GOT3 (cell line): ENCODE measurements at places on chromosomes 6 and 20.

- no peak for DNase-seq
These were observed 6.3 kb upstream of the DHX16 start for GRCh38 chr6:30678964-30679726.

DNA sequence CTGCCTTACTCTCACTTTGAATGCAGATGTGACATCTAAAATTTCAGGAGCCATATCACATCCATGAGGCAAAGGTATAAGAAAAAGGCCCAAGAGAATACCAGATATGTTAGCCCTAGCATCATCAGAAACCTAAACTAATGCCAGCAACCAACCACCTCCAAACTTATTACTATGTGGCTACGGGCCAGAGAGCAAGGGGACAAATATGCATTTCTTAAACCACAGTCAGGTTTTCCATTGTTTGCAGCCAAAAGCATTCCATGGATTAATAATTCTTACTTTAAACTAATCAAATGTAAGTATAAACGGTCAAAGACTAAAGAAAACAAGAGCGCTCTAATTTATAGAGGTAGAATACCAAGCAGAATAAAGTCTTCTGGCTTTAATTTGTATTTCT, 84.7 kb downstream of the TASP1 start:
- no peak for DNase-seq

DNA sequence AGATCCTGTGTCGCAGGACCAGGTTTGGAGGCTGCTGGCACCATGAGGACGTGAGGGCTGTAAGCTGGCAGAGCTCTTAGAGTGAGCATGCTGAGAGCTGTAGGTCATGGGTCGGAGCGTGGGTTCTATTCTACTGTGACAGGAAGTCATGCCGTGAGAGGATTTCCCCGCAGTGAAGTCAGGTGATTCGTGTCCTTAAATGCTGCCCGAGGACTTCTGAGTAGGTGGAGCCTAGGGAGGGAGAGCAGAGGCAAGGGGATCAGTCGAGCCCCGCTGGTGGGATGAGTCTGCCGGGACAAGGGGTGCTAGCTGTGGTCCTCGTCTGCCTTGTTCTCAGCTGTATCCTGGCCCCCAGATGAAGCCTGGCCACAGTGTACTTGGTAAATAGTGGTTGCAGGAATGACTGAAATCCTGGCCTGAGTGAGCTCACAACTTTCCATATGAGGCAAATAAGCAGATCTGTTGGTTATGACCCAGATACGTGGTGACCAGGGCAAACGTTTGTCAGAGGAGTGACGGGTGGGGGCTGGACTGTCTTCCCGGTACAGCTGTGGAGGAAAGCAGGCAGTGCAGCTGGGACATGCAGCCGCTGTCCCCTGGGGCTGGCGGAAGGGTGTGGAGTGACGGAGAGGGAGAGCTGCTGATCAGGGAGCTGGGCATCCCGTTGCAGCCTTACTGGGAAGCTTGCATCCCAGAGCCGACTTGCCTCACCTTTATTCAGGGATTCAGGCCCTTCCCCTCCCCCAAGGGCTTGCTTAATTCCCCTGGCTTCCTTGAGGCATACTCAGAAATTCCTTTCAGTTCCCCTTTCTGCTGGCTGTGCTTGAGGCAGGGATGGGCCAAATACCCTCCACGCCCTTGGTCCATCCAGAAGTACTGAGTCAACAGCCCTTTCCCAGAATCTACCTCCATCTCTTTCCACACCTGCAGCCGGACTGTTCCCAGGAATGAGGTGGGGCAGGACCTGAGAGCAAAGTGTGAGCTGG, 250.9 kb upstream of the RREB1 start:
- no peak for DNase-seq

GRCh38 chr6:11208854-11209253, 23.6 kb downstream of the NEDD9 start:
- DNase-seq, result no peak

DNA sequence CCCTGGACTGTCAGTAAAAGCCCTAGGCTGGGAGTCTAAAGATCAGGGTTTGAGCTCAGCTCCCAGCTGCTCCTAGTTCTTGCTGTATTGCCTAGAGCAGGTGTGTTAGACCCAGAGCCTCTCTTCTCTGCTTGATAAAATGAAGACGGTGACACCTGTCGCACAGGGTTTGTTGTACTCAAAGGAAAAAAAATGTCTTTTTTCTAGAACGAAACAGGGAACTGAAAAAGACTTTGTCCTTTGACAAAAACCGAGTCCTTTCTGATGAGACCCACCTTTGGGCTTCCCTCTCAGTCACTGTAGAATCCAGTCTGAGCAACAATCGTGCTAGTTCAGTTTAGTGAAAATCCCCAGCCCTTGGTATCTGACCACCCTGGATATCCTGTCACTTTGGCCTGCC, 102.1 kb upstream of the LAMP5 start:
- DNase-seq, result no peak

DNA sequence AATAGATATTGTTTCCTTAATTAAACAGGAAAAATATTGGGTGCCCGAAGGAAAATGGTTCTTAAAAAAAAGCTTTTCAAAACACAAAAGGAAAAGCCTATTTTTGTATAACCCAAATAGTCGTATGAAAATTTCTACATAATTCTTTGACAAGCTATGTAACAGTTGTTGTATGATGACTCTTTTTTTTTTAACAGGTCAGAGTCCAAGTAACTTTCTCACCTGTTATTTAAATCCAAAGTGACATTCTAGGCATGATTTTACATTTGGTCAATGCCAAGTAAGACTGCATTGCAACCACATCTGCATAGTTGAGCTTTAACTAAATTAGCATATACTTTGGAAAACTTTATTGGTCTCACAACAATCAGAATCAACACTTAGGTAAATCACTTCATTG, 24.1 kb downstream of the GSTA2 start:
- no peak for DNase-seq

- DNase-seq, result no peak
These were observed 128.9 kb downstream of the FOXC1 start for GRCh38 chr6:1738558-1739081.

DNA sequence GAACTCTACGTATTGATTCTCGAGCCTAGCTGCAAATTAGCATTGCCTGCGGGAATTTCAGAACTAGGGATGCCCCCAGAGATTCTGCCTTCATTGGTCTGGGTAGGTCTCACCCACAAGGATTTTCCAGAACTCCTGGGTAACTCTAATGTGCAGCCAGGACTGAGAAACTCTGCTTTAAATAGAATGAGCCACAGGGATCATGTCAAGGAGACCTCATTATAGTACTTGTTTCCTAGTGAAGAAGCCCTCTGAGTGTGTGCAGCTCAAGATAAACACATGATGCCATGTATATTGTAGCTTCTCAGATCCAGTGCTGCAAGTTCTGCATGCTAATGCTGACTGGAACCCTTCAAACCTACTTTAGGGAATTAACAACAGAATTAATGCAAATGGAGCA, 179.2 kb downstream of the PHACTR1 start:
- no peak for DNase-seq

GRCh38 chr20:18090044-18090443, 32.3 kb upstream of the OVOL2 start:
- DNase-seq, result no peak

GRCh38 chr6:87029711-87030314, 65.1 kb downstream of the CGA start:
- DNase-seq, result no peak

GRCh38 chr6:161292145-161292544, 18.3 kb upstream of the AGPAT4 start:
- no peak for DNase-seq

DNA sequence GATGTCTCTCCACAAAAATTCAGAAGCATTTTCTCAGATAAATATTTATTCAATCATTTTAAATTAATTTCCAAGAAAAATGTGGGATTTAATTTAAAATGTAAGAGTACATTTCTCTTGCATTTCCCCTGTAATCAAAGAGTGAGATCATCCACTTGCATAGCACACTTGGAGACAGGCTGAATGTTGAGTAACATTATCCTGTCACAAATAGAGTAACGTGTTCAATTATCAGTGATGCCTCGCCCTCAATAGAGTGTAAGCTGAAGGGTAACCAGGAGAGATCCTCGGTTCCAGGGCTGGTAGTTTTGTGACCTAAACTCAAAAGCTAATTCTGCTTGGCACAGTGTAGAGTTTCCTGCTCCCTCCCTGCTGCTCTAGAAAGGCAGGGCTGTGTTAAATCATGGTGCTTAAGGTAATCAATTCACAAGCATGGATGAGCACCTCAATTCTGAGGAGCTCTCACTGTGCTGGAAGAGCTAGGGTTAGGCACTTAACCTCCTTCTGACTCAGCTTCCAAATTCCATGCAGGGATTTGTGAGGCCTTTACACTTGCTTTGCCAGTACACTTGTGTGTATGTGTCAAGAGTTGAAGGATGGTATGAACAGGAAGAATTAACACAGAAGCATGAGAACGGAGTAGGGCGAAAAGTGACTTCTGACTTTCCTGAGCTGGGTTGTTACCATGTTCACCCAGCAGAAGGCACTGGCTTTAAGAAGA, 56.6 kb downstream of the MMUT start:
- DNase-seq, result no peak

GRCh38 chr6:134351615-134352474, 33.9 kb upstream of the SGK1 start:
- DNase-seq, result no peak

DNA sequence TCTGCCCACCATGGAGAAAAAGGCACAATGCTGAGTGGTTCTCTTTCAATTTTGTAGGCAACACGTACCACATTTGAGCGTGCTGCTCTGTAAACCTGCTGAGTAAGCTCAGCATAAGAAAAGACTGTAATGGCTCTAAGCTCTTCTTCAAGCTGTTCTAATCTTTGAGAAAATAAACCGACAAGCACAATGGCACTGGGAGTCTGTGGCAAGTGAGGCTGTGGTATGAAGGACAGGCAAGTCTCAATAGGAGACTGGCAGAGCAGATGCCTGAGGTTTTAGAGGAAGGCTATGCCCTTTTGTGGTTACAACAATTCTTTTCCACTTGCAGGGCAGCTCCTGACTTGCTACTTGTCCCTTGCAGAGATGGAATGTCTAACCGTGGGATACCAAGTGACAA, 136.7 kb upstream of the EXOC2 start:
- DNase-seq, result no peak

DNA sequence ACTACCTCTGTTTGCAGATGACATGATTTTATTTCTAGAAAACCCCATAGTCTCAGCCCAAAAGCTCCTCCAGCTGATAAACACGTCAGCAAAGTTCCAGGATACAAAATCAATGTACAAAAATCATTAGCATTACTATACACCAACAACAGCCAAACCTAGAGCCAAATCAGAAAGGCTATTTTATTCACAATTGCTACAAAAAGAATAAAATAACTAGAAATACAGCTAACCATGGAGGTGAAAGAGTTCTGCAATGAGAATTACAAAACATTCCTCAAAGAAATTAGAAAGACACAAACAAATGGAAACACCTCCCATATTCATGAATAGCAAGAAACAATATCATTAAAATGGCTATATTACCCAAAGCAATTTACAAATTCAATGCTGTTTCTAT, 65.6 kb upstream of the HTR1E start:
- DNase-seq, result no peak

GRCh38 chr6:95364016-95364604, 213.2 kb upstream of the MANEA start:
- DNase-seq, result no peak

- no peak for DNase-seq
These were observed 218.2 kb upstream of the RREB1 start for GRCh38 chr6:6889601-6890000.

GRCh38 chr20:11918981-11919380, 1.3 kb downstream of the BTBD3 start:
- no peak for DNase-seq

GRCh38 chr20:23230766-23231385, 119.7 kb upstream of the NXT1 start:
- no peak for DNase-seq

DNA sequence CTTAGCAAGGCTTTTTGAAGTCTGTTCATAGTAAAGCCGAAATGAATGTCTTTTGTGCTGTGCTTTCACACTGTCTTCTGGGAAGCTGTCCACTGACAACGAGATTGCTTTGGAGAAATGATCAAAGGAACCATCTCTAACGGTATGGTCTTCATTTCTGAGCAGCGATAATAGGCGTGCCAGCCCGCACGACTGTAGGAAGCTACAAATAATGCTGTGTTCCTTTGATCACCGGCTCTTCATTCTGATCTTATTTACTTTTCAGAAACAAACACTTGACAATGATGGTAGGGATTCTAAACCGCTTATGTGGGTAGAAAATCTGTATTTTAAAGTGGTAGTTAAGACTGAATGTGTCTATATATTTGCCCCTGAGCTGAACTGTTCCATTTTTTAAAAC, 306.6 kb upstream of the EXOC2 start:
- DNase-seq, result no peak

DNA sequence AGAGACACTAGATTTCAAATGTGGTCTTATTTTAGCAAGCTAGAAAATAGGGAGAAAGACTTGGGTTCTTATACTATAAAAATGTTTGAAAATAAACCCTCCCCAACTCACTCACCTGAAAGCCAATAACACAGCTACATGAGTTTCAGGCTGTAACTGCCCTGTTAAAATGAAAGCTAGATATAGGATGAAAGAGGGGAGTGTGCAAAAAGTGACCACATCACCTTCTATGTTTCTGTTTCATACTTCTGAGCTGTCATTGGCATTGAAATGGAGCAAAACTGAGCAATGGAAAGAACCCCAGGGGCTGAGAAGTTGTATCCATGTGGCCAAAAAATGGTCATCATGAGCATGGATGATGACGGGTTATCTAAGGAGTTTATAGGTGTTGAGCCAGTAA, 148.1 kb upstream of the TENT5A start:
- DNase-seq, result no peak

- no peak for DNase-seq
These were observed 145.7 kb upstream of the MAN1A1 start for GRCh38 chr6:119495230-119495683.

DNA sequence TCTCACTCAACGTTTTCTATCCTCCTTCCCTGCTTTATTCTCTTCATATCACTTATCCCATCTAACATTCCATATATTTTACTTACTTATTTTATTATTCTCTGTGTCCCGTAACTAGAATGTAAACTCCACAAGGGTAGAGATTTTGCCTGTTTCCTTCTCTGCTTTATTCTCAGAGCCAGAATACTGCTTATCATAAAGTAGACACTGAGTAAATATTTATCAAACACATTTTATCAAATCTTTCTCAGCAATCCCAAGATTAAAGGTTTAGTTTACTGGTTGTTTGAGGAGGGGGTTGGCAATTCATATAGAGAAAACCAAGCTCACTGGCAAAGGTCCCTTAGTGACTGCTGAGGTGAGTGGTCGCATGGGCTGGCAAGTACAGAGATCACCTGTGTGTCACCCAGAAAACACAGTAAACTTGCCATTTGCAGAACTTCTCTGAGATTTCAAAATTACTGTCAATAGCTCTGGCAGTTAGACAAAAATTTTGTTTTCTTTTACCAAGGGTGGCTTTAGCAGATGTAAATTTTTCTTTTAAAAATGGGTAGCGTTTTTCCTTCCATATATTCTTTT, 662.4 kb downstream of the UTRN start:
- DNase-seq, result no peak

DNA sequence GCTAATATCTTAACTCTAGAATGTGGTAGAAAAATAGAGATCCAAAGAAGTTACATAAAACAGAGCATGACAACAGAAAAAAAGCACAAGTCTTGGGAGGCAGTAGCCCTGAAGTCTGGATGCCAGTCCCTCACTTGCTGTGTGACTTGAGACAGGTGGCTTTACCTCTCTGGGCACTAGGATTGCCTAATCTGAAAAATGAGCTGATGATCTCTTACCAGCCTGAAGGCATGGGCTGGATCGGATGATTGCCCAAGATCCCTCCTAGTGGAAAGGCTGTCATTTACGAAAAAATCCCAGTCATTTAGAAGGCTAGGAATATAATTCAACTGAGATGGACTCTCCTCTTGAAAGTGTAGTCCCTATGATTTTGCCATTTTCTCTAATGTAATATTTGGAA, 10.9 kb upstream of the GCM1 start:
- DNase-seq, result no peak

GRCh38 chr6:3696525-3697088, 54.9 kb downstream of the PXDC1 start:
- DNase-seq, result no peak
